ENCODE measurements at places on chromosomes 13 and 19. TPM values are rescaled to one million over a fixed set of nuclear protein-coding genes. Genes with fewer than 3 reads are reported as not detected.

GRCh38 chr13:99264051-99264450, 5.9 kb upstream of the GPR18 start:
- peak; percentile 37 for DNase-seq

GRCh38 chr19:6374161-6374709, 1.5 kb downstream of the PSPN start:
- no peak for DNase-seq

- DNase-seq, result no peak
Observed at GRCh38 chr13:105948143-105948542, 587.3 kb downstream of the EFNB2 start.

DNA sequence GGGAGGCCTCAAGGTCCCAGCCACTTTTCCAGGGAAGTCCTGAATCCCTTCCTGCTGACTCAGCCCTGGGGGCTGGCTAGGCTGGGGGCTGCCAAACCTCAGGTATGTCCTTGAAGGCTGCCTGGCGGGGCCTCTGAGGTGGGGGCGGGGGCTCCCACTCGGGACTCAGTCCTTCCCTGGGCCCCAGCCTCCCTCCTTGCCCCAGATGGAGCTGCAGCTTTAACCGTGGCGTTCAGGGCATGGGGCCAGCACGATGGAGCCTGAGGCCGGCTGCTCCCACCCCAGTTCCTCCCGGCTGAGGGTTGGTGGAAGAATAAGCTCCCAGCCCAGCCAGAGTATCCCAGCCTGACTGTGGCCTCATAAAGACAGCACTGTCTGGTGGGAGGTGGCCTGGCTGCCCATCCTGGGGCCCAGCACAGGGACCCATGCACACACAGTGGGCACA, 12.4 kb downstream of the CILP2 start:
- no peak for DNase-seq

DNA sequence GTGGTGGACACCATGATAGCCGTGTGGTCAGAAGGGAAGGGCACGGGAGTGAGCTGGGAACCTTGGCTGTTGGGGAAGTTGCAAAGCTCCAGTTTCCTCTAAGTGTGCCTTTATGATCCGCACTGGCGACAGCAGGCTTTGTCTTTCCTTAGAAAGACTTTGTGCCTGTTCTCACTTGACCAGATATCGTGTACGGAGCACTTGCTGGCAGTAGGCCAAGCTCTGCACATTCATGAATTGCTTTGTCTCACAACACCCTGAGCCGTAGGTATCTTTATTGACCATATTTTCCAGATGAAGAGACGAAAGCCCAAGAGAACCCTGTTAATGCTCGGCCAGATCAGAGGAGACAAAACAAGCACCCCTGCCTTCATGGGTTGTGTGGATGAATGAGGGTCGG, 15.1 kb downstream of the CUL4A start:
- DNase-seq, result peak; percentile 24

The PSG11 gene
- total RNA-seq, result not detected

DNA sequence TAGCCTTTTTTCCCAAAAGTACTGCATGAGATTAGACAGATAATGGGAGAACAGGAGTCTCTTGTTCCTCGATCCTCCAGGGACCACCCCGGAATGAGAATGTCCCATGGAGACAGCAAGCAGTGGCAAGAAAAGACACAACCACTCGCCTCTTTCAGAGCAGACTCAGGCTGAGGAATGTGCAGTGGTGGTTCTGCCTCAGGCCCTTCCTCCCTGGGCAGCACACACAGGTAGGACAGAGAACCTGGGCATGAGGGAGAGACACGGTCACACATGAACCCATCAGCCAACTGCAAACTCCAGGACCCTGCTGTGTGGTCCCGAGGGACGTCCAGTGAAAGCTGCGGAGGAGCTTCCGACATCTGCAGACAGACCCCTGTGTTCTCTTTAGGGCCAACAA, 31.0 kb downstream of the CRYL1 start:
- DNase-seq, result no peak

- no peak for DNase-seq
Observed at GRCh38 chr19:47084879-47085439, 28.6 kb downstream of the ZC3H4 start.

GRCh38 chr13:30074431-30074830, 224.0 kb upstream of the UBL3 start:
- no peak for DNase-seq

DNA sequence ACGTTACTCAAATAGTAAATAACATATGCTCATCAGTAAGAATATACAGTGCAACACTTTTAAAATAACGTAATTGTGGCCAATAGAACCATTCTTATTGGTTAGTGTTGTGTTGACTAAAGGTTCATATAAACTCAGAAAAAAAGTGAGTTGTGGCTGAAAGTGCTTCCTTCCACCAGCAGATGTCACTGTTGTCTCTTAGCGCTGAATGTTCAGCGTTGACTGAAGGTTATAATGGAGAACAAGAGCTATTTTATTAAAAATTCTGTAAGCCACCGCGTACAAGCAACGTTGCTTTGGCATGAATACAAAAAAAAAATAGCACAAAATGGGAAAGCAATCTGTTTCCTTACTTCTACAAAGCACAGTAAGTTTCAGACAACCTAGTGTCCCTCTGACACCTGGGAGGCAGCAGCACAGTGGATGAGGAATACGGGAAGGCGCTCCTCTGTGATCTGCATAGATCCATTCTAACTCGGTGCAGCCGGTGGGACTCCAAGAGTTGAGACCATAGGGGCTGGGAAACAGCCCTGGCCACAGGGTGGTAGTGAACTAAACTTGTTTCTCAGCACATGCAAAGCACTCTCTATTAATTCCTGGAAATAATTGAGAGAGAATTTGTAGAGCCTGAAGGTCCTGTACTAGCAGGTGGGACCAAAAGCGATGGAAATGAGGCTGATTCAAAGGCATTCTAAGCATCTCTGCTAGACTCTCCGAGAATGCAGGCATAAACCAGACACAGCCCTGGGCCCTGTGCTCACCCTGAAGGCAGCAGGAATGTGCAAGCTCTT, 23.9 kb upstream of the OXGR1 start:
- DNase-seq, result peak; percentile 80

The FIZ1 gene
- total RNA-seq, result 3.9 TPM

DNA sequence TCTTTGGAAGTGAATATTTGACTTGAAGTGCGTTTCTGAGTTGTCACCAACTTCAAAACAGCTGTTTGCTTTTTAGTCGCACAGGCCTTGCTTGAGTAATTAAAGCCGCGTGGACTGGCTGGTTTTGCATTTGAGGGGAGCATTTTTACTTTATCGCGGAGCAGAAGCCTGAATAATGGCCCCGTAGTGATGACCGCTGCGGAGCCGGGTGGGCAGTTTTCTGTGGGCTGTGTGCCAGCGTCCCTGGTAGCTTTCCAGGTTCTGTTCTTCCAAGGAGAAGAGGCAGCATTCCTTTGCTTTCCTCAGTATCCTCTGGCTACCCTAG, 1.1 kb downstream of the NAA16 start:
- DNase-seq, result peak; percentile 63

- DNase-seq, result no peak
Observed at GRCh38 chr13:112825875-112826274, 136.0 kb downstream of the ATP11A start.

GRCh38 chr13:95948656-95949055, 104.5 kb downstream of the UGGT2 start:
- DNase-seq, result peak; percentile 26

DNA sequence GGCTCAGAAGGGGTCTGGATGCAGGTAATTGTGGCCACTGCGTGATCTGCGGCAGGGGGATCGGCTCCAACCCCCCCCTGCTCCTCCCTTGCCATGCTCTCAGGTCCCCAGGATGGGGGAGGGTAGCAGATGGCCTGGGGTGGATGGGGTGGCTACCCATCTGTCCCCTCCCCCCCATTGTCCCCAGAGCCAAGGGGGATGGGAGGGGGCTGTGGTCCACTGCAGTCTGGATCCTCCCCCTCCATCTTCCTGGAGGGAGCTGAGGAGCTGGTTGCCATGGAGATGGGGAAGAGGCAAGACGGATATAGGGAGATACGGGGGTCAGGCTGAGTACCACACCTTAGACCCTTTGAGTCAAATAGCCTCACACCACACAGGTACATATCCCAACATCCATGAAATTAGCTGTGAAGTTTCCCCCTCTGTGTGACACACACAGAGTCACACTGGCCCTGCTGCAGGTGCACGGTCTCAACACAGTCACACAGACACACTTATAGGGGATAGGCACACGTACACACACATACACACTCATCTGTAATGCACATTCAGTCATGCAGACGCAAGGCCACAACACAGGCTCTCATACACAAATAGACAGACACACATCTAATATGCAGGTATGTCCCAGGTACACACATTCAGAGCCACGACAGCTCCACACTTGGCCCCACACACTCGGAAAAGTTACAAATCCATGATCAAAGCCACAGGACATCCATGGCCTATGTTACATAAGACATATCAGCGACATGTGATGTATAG, 1.8 kb upstream of the NOVA2 start:
- no peak for DNase-seq

- DNase-seq, result no peak
Observed at GRCh38 chr19:49710372-49710951, 19.5 kb downstream of the CPT1C start.

The ZNF443 gene
- total RNA-seq, result 6.2 TPM

- DNase-seq, result no peak
Observed at GRCh38 chr19:49870309-49870901, 3.0 kb upstream of the PNKP start.

DNA sequence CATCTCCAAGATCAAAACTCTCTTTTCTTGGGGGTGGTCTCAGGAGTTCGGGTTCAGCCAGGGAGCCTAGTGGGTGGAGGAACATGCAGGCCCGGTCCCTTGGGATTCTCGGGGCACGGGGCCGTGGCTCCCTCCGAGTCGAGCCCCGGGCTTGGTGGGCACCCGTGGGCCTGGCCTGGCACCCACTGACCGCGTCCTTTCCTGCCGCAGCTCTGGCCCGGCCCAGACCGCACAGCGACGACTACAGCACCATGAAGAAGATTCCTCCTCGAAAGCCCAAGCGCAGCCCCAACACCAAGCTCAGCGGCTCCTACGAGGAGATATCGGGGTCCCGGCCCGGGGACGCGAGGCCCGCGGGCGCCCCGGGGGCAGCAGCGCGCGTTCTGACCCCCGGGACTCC, 510.6 kb downstream of the MYO16 start:
- DNase-seq, result no peak

DNA sequence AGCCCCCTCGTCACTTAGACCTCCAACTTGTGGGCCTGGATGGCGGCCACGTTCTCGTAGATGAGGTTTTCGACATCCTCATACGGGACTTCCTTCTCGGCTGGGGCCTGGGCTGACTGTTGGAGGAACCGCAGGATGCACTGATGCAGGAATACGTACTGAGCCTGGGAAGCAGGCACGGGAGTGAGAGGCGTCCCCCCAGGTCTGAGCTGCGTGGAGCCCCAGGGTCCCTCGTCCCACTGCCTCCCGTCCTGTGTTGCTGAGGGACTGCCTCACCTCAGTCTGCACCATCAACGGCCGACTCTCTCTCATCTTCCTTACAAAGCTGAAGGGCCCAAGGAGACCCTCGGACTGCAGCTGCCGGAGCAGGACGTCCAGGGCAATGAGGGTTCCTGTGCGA, 1.7 kb upstream of the SYT5 start:
- no peak for DNase-seq

DNA sequence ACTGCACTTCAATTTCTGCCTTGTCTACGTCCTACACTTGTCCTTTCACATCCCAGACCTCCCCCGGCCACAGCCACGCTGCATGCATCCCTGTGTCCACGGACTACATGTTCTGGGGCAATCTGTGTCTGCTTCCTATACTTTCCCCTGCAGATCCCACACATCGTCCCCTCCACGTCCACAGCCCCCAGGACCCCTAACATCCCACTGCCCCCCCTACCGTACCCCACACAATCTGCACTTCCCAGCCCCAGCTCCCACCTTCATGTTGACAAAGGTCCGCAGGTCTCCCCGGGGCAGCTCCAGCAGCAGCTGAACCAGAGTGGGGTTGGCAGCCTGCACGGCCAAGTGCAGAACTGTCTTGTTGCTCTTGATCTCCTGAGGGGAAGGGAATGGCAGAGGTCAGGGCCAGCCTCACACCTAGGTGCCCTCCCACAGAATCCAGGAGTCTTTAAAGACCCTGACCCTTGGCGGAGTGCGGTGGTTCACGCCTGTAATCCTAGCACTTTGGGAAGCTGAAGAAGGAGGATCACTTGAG, 10.2 kb downstream of the NFKBID start:
- no peak for DNase-seq

- no peak for DNase-seq
Observed at GRCh38 chr19:7924651-7925170, 1.2 kb downstream of the CTXN1 start.

The MEIOSIN gene
- total RNA-seq, result not detected

The C1QTNF9B gene
- total RNA-seq, result not detected

GRCh38 chr13:45410001-45410400, 8.2 kb downstream of the SLC25A30 start:
- DNase-seq, result no peak

DNA sequence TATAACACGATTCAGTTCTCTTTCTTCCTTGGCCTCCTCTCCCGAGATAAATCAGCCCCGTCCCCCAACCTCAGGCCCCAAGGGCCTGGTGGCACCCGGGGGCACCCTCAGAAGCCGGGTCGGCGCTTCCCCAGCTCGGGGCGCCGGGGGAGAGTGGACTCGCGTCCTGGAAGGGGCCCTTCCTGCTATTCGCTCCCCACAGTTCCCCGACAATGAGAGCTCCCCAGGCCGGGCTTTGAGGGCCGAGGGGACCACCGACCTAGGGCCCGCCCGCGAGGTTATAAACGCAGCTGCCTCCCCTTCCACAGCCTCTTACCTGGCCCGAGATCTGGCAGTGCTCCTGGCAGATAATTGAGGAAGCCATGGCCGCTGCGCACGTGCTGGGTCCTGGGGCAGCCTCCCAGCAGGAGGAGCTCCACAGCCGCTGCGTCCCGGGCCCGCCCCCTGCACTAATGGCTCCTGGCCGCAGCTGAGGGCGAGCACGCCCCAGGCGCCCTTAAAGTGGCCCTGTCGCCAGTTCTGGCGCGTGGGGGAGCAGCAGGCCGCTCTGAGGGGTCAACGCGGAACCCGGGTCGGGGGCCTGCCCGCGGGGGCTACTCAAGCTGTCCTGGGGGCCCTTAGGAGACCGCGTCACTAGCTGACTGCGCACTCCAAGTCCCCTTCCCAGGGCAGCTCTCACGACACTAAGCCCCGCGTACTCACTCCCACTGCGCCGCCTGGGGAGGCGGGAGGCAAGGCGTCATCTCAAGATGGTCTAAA, at the start of gene SOHLH2:
TSS of gene SOHLH2 (minus strand) at position 394 of the 759 bp plus-strand sequence. CDS start at position 364, 30 bp downstream.
- DNase-seq, result no peak

The FCGBP gene
- 0.74 TPM for total RNA-seq
